ENCODE measurements at places on chromosomes 7 and 10.
A peak's percentile ranks its signal among the peaks of the same experiment; 100 is the strongest.

- no peak for DNase-seq
Observed at GRCh38 chr7:37724732-37725131, 41.2 kb downstream of the GPR141 start.

DNA sequence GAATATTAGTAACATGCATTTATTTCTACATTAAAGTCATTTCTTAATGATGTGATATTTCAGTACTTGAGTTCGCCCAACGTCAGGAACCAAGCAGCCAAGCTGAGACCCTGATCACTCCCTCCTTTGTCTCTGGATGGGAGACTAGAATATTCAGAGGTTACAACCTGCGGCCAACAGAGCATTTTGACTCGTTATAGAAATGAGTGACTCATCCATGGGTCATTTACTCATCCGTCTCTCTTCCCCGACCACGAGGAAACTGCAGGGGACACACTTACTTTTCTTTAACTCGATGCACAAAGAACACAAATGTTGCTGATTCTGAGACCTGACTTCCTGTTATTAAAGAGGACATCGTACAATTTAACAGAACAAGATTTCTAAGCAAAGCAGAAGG lies 343.3 kb downstream of the FRMD4A start:
- peak; percentile 69 for DNase-seq

- no peak for DNase-seq
Observed at GRCh38 chr10:7397049-7398035, 13.5 kb downstream of the SFMBT2 start.

GRCh38 chr7:106501605-106502580 lies 159.1 kb downstream of the CCDC71L start:
- no peak for DNase-seq

- peak; percentile 15 for DNase-seq
Observed at GRCh38 chr10:7587168-7587864, 79.5 kb downstream of the ITIH5 start.

DNA sequence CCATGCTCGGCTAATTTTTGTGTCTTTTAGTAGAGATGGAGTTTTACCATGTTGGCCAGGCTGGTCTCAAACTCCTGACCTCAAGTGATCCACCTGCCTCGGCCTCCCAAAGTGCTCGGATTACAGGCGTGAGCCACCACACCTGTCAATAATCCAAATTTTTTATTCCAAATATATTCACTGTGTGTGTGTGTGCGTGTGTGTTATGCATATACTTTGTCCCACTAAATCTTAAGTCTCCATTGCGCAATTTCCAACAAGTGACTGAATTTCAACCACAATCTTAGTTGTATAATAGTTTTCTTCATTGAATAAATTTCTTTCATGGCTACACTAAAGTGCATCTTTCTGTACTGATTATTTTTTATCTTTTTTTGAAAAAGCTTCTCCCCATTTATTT lies 2.7 kb downstream of the KRIT1 start:
- no peak for DNase-seq

DNA sequence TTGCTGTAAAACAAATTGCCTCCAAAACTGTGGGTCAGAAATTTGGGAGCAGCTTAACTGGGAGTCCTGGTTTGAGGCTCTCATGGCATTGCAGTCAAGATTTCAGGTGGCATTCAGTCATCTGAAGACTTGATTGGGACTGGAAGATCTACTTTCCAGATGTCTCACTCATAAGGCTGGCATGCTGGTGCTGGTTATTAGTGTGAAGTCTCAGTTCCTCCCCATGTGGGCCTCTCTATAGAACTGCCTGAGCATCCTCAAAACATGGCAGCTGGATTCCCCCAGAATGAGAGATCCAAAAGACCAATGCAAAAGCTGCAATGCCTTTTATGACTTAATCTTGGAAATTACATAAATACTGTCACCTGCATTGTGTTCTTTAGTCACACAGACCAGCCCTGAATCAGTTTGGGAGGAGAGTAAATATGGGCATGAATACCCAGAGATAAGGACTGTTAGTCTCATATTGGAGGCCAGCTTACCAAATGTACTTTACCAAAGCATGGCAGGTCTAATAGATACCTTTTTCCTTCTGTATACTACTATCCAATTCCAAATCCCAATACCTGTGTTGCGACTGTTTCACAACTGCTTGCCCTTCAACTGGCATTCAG lies 6.5 kb upstream of the HERPUD2 start:
- no peak for DNase-seq

- DNase-seq: no peak
Observed at GRCh38 chr7:157394246-157395191, 57.7 kb downstream of the DNAJB6 start.

DNA sequence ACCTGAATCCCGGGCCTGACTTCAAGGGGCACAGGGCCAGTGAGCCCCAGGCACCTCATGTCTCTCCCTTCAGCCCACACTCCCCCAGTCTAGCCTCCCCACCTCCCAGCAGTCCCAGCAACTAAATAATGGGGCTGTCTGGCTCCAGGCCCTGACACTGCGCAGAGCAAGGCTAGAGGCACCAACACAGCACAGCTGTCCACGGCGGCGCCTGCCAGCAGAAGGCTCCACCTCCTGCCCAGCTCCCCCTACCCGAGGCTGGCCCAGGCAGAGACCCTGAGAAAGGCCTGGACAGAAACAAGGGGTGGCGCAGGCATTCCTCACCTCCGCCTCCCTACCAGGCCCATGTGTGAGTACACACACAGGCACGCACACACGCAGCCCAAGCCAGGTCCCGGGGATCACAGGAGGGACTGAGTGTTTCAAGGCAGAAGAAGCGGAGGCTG lies 6.1 kb downstream of the KCNH2 start:
- no peak for DNase-seq

- DNase-seq: no peak
Observed at GRCh38 chr10:133039107-133039802, 48.5 kb upstream of the ADGRA1 start.

GRCh38 chr7:38481401-38481800 lies 149.8 kb downstream of the AMPH start:
- DNase-seq: no peak
